ENCODE measurements at places on chromosomes 11 and 22.

- peak; percentile 62 for DNase-seq
These were observed 1.5 kb downstream of the HSPB2 start for GRCh38 chr11:111913997-111914396.

DNA sequence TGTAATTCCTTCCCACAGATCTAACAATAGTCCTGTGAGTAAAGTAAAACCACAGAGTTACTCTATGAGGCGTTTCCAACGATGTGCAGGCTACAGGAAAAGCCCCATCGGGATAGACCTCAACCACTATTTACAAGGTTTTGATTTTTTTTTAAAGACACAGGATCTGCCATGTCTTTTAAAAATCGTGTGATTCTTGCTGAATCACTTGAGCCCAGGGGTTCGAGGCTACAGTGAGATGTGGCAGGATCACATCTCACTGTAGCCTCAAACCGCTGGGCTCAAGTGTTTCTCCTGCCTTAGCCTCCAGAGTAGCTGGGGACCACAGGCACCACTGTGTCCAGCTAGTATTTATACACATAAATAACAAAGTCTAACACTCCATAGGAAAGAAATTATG, 7.8 kb downstream of the TAF1D start:
- no peak for DNase-seq

- DNase-seq = peak; percentile 41
These were observed 548 bp downstream of the FDXACB1 start for GRCh38 chr11:111878385-111878848.

DNA sequence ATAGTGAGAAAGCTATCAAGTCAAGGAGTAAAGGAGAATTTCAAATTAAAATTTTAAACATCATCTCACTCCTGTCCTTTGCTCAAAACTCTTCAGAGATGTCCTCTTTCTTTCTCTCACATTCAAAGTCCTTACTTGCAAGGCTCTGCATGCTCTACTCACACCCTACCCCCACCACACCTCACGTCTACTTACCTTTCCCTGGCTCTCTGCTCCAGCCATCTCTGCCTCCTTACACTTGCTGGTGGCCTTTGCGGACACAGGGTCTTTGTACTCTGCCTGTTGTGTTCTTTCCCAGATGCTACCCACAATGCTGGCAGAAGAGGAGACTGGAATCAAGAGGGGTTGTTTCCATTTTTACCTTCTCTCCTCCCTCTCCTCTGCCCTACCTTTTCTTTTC, 405.2 kb downstream of the INSC start:
- no peak for DNase-seq

DNA sequence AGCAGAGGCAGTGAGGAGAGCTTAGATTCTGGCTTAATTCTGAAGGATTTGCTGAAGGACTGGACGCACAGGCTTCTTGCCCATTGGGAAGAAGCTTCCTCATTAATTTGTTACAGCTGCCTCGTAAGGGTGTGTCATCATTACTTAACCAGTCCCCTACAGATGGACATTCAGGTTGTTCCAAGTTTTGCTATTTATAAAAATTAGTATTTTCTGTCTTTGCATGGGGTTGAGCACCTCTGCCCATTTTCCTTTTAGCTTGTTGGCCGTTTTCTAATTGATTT, 38.1 kb downstream of the CAPN1 start:
- peak; percentile 22 for DNase-seq

DNA sequence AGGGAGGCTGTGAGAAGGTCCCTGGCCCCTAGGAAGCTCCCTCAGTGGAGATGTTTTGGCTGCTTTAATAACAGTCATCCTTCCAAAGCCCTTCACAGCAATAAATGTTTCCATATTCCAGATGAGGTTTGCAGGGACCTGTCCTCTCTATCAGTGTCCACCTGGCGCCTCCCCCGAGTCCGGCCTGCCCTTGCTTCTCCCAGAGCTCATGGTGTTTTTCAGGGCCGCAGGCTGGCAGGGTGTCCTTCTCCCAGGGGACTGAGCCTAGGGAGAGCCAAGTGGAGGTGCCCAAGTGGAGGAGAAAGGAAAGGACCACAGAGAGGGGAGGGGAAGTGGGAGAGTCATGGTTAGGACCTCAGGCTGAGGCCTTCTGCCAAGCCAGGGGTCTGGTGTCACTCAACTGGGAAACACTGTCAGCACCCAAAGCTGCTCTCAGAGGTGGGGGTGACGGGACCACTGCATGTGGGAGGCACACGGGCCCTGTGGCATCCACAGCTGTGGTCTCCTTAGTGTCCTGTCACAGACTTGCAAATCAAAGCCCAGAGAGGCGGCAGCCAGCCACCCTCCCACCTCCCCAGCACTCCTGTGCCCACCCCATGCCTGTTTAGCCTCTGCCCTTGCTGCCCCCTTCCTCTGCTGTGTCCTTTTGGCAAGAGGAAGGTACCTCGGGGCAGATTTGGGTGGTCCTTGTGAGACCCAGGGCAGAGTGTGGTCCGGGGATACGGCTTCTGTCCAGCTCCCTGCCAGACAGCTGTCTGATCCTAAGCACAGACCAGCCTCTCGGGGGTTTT, 6.4 kb downstream of the DERL3 start:
- no peak for DNase-seq

DNA sequence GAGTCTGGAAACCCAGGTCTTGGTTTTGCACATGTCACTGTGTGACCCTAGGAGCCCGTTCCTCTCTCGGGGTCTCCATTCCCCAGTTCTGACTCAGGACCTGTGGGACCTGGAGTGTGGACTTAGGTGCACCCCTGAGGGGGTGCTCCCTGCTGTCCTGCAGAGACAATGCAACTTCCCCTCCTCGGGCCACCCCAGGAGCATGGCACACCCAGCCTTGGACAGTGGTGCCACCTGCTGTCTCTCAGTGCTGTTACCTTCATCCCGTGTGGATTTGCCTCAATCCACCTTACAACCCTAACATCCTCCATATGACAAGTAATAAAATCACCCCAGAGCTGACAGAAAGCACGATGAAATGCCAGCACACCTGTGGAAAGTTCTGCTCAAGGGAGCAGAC, 27.5 kb upstream of the CRYBB3 start:
- DNase-seq = no peak

- no peak for DNase-seq
These were observed 4.9 kb downstream of the ATP5MGL start for GRCh38 chr22:42635531-42635930.

GRCh38 chr11:57604296-57605027, 7.0 kb downstream of the SERPING1 start:
- DNase-seq = no peak

GRCh38 chr22:32353292-32353691, 4.4 kb upstream of the RFPL3 start:
- DNase-seq = no peak

DNA sequence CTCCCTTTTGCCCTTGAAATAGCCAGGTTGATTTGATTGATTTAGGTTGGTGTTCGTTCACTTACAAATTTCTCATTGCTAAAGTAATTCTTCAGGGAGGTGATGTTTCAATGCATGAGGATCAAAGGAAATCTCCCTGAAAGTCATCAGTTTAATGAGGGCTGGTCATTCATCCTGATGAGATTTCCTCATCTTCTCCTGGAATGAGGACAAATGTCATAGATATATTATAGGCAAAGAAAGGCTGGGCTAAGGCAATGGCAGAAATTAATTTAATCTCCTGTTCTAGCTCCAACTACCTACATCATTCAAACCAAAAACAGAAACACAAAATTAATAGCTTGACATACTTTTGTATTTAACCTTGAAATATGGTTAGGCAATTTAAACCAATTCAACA, 1052.1 kb downstream of the LRRC4C start:
- no peak for DNase-seq

DNA sequence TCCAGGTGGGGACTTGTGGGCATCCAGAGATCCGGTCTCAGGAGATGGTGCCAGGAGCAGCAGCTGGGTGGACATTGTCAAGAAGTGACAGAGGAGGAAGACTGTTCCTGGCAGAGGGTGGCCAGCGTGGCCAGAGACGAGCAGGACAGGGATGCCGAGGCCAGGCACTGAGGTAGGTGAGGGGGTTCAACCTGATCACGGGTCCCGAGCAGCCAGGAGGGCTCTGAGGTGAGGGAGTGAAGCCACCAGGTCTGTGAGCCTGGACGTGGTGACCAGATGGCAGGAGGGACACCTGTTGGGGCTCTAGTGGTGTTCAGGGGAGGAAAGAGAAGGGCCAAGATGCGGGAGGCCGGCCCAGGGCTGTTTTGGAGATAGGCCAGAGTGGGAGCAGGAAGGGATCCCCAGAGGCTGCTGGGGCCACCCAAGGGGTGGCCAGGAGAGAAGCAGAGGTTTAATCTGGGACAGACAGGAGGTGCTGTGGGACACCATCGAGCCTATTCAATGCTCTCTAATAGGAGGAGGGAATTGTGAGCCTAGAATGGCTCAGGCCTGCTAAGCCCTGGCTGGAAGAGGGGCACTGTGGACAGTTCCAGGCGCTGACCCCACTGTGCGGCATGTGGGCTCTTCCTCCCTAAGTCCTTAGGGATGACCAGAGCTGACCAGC, 6.3 kb downstream of the PPM1F start:
- no peak for DNase-seq

- DNase-seq = no peak
These were observed 68.8 kb downstream of the SLC35F2 start for GRCh38 chr11:107789767-107790166.

DNA sequence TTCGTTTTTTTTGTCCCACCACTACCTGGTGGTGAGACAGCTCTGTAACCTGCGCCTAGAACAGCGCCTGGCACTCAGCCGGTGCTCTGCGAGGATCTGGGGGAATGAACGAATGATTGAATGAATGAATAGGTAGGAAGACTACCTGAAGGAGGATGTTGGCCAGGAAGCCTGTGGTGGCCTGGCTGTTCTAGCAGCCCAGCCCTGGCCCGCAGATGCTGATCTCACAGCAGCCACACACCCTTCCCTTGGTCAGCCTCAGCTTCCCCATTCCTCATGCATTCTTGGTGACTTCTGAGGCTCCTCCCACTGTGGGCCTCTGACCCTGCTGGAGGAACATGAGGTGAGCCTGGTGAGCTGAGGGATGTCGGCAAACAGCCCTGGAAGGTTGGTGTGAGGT, 3.7 kb downstream of the TRPM5 start:
- no peak for DNase-seq

DNA sequence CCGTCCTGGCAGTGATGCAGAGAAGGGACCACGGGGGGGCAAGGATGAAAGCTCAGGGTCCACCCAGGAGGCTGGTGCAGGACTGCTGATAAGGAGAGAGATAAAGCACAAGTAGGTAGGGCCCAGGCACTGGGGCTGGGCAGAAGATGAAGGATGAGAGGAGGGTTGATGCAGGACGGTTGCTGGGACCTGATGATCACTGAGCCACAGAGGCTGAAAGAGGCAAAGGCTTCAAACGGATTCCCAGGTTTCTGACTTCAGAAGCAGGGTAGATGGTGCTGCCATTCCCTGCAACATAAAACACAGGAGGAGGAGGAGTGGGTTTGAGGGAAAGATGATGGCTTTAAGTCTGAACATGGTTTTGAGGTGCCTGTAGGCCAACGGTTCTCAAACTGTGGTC, 148.5 kb downstream of the TTC17 start:
- no peak for DNase-seq

GRCh38 chr11:2507212-2507901, 62.5 kb downstream of the KCNQ1 start:
- no peak for DNase-seq

DNA sequence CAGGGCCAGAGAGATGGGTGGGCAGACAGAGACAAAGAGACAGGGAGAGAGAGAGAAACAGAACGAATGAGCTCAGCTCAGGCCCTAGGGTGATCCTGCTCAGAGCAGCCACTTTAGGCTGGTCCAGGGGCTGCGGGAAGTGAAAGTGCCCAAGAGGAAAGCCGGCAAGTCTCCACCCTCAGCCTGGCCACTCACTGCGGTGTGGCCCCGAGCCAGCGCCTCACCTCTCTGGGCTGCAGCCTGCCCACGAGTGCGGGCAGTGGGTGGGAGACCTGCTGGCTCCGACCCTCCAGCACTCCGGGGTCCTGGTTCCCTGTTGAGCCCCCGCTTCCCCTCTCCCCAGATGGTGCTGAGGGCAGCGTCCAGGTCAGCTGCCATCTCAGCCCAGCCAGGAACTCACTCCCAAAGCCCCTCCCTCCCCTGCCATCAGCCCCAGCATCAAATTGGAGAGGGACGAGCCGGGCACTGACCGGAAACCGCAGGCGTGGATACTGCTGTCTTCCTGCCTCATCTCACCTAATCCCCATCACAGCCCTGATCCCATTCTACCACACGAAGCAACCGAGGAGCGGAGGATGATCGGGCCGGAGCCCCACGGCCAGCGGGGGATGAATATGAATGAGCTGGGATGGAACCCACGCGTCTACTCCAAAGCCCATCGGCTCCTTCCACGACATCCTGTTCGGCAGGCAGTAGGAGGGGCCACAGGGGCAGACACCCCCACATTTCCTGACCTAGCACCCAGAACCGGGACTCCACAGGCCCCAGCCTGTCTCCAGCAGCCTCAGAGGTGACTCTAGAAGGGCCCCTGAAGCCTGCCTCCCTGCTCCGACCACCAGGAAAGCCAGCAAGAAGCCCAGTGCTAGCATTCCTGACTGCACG, 16.9 kb downstream of the ELFN2 start:
- DNase-seq = no peak

GRCh38 chr11:132094598-132094997, 724.2 kb downstream of the NTM start:
- DNase-seq = no peak

GRCh38 chr11:44333271-44334218, 23.6 kb upstream of the ALX4 start:
- DNase-seq = no peak

DNA sequence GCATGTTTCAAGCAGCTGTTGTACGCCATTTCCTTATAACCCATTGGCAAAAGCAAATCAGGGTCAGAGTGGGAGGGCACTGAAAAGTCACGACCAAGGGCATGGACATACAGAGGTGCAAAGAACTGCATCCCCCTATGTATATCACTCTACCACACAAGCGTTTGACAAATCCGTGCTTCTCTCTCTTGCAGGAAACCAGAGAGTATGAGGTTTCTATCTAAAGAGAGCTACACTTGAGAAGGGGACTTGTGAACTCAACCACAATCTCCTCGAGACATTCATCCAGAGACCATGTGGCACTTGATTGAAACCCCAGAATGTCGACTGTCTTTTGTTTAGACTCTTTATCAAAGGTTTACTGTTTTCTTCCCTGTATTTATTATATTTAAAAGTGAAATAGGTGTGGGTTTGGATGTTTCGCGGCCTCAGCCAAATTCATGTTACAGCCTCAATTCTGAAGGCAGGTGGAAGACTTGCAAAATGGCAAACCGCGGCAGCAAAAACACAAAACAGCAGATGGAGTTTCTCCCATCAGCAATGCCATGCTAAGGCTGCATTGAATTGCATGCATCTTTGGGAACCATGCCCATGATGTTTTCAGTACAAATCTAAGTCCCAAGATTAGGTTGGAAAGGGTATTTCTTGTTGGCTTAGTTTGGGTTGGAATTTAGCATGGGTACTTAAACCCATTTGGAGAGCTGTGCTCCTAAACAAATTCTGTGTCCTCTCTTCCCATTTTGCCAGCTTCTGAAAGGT, 48.8 kb upstream of the ASPHD2 start:
- no peak for DNase-seq

GRCh38 chr22:48700566-48701295, 1126.9 kb downstream of the BRD1 start:
- DNase-seq = no peak

GRCh38 chr11:45658292-45658991, 7.0 kb downstream of the CHST1 start:
- peak; percentile 21 for DNase-seq

Data from skin of body (tissue), 3 donors.